ENCODE measurements at places on chromosomes 11 and 22. TPM values are rescaled to one million over a fixed set of nuclear protein-coding genes. Genes with fewer than 3 reads are reported as not detected.

- no peak for DNase-seq
These were observed 20.3 kb upstream of the CEP126 start for GRCh38 chr11:101894505-101894904.

- no peak for DNase-seq
These were observed 45.4 kb downstream of the GRAMD1B start for GRCh38 chr11:123475469-123475868.

DNA sequence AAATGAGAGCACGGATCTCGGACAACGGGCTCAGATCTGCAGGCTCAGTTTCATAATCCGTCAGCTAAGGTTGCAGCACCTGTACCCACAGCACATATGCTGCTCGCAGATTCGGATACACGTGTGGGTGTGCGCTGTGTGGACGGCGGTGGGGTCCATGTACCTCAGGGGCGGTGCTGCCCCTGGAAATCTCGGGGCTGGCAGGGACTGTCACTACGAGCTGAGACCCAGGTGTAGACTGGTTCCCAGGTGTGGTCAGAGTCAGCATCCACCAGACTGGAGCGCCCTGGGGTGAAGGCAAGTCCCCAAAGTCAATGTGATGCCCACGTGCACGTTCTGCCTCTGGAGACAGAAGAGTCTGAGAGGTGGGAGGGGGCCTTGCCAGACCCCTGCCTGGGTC is 989.3 kb downstream of the BRD1 start:
- no peak for DNase-seq

DNA sequence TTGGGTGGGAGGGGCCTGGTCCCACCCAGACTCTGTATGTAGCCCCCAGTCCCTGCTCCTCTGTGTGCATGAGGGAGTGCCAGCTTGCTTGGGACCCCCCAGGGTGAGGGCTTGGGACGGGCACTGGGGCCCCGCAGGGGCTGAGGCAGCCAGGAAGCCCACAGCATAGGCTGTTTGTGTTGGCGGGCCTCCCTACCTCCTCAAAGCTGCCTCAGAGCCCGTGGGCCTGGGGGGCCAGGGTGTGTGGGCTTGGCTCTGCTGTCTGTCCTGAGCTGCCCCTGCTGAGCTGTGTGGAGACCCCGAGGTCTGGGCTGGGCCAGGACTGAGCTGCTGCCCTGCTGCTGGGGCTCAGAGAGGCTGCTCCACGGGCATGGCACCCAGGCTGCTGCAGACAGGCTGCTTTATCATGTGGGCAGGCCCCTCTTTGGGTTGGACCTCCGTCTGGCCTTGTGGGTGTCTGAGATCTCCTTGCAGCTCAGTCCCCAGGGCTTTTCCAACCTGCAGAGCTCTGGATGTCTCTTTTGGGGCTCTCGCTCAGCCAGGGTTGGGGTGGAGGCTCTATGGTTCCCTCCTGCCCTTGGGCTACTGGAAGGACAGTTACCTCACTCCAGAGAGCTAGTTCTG is 3.3 kb downstream of the TSPAN4 start:
- no peak for DNase-seq

DNA sequence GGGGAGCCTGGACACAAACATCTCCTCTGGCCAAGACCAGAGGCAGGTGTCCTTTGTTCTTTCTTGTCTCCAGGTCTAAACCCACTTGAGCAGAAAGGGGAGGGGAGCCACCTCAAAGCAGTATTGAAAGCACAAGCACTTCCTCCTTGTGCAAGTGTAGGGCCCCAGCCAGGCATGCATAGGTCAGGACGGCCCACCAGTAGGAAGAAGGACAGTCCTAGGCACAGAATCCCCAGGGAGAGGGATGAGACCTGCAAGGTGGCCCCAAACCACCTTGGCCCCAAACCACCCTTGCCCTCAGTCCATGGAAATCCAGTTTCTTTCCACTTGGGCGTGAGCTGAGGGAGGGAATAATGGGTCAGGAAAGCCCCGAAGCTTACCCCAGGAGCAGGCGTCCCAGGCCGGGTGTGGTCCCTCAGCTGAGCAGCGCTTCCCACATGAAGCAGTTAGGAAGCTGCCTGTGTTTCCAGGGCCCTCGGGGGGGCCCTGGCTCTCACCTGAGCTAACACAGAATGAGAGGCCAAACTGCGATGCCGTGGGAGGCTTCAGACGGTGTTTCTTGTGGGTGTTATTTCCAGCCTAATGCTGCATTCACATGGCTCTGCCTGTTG is 20.4 kb upstream of the IGSF9B start:
- DNase-seq, result no peak

GRCh38 chr22:38139901-38140300 is 29.4 kb upstream of the BAIAP2L2 start:
- DNase-seq, result no peak

DNA sequence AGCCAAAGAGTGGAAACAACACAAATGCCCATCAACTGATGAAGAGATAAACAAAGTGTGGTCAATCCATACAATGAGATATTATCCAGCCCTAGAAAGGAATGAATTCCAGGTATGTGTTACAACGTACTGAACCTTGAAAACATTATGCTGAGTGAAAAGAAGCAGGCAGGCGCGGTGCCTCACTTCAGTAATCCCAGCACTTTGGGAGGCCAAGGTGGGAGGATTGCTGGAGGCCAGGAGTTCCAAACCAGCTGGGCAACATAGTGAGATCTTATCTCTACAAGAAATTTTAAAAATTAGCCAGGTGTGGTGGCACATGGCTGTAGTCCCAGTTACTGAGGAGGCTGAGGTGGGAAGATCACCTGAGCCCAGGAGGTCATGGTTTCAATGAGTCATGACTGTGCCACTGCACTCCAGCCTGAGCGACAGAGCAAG is 24.6 kb upstream of the TESMIN start:
- DNase-seq, result no peak

- DNase-seq, result no peak
These were observed 70.4 kb downstream of the LRRC32 start for GRCh38 chr11:76600124-76600655.

GRCh38 chr22:30007361-30007760 is 72.9 kb upstream of the HORMAD2 start:
- DNase-seq, result no peak

DNA sequence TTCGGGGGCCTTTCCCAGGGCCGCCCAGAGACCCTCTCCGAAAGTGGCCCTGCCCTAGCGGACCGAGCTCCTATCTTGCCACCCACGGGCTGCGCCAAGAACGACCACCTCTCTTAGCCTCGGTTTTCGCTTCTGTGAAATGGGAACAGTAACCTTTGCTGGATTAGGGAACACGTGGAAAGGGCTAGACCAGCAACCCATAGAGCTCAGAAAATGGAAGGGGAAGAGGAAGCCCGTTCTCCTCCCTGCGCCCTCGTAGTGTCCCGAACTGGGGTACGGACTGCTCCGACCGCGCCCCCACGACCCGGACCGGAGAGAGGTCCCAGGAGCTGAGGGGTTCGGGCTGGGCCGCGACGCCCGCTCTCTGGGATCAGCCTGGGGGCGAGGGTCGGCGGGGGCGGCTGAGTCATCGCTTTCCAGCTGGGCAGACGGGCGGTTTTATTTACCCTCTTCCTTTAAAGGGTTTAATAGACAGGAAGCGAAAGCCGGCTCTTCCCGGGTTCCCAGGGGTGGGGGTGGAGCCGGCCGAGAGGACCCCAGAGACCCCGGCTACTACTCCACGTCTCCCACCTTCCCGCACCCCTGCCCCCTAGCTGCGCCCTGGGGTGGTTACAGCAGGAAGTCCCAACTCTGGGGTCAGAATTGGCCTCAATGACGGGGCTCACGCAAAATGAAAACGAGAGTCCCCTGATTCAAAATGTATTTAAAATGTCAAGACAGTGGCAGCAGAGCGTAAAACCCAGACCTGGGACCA is 907 bp upstream of the PHLDA2 start:
- peak; percentile 76 for DNase-seq

GRCh38 chr11:36948460-36949127 is 350.6 kb upstream of the RAG2 start:
- DNase-seq, result no peak

- DNase-seq, result no peak
These were observed 195.2 kb downstream of the NAV2 start for GRCh38 chr11:19907839-19908238.

DNA sequence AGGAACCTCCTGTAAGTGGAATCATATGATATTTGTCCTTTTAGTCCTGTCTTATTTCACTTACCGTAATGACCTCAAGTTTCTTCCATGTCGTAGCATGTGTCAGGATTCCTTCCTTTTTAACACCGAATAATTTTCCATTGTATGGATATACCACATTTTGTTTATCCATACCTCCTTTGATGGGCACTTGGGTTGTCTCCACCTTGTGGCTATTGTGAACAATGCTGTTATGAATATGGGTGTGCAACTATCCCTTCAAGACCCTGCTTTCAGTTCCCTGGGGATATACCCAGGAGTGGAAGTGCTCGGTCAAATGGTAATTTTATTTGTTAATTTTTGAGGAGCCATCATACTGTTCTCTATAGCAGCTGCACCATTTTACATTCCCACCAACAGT is 244.9 kb upstream of the BLID start:
- no peak for DNase-seq

DNA sequence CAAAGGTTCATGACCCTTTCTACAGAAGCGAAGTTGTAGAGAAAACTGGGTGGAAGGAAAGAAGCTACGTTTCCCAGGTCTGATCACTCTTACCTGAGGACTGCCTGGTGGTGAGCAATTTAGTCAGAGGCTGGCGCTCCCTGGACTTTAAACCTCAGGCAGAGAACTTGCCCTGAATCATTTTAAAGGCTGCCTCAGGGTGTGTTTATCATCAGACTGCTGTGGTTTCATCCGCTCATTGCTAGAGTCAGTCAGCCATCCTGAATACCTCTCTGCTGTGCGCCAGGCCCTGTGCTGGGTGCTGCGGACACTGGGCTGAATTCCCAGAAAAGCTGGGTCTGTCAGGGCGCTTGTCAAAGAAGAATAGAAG is 2.7 kb downstream of the DTX4 start:
- DNase-seq, result peak; percentile 56

DNA sequence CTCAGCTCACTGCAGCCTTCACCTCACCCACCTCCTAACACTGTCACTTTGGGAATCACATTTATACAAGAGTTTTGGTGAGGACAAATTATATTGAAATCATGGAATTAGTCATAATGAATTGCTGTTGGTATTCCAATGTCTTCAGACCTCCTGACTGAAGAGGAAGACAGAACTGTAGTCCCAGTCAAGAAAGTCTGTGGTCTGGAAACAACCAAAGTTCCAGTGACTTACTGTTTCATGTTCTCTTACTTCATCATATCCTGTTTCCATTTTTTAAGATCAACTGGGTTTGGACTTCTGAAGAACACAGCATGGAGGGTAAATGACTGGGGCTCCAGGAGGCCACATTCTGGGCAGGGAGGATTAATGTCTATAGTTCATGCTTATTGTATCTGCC is 43.0 kb upstream of the HIPK3 start:
- no peak for DNase-seq

GRCh38 chr22:44407171-44407986 is 90.7 kb downstream of the RTL6 start:
- DNase-seq, result peak; percentile 26

DNA sequence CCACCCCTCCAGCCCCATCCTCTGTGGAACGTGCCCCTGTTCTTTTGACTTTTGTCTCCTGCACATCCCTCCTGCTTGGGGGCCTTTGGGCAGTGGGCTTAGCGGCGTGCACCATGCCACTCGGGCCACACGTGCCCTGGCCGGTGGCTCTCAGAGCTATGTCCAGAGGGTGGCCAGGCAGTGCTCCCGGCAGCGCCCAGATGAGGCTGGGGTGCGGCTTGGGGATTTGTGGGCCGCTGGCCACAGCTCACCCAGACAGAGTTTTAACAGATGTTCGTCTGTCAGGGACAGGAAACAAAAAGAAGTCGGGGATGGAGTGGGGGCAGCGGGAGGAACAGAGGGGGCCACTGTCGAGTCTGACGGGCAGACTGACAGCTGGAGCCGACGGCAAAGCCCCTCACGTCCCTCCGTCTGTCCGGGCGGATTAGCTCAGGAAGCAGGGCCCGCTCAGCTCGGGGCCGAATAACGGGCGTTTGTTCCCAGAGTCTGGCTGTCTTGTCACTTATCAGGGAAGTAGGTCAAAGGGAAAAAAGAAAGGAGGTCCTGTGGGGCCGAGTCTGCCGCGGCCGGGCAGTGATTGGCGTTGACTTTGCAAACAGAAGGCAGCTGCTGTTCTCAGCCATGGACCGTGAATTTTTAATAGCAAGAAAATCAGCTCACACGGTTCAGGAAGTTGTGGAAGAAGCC is 61.6 kb downstream of the LRP5 start:
- DNase-seq, result peak; percentile 72

- DNase-seq, result no peak
These were observed 23.8 kb upstream of the IGSF22 start for GRCh38 chr11:18749681-18750319.

GRCh38 chr11:119373921-119374631 is 7.4 kb downstream of the USP2 start:
- no peak for DNase-seq

GRCh38 chr11:58921778-58922390 is 17.4 kb upstream of the GLYATL1 start:
- peak; percentile 31 for DNase-seq

- DNase-seq, result no peak
These were observed 14.8 kb upstream of the PAX6 start for GRCh38 chr11:31825838-31826484.

- DNase-seq, result no peak
These were observed 25.9 kb downstream of the APOBEC3H start for GRCh38 chr22:39122772-39123470.

Gene TRIM66
- total RNA-seq, result 15.9 TPM

Gene CRYBA4
- not detected for total RNA-seq

Gene TEX12
- 0.80 TPM for total RNA-seq

Gene MRGPRF
- 14.2 TPM for total RNA-seq

Gene HBG1
- total RNA-seq, result not detected

Gene ZP1
- total RNA-seq, result not detected

Gene OR2AT4
- total RNA-seq, result not detected

Gene MS4A15
- total RNA-seq, result not detected

All from mucosa of descending colon (tissue), 3 donors.